Muscle of leg (tissue), 16 donors: ENCODE measurements at places on chromosomes 13 and 19. TPM values are rescaled to one million over a fixed set of nuclear protein-coding genes. Genes with fewer than 3 reads are reported as not detected.

GPATCH1 gene
- 7.8 TPM for total RNA-seq

ZNF208 gene
- total RNA-seq, result 0.35 TPM

SMIM44 gene
- not detected for total RNA-seq

KASH5 gene
- not detected for total RNA-seq

PPM1N gene
- total RNA-seq, result 0.18 TPM

MEIOSIN gene
- not detected for total RNA-seq

LMO7 gene
- total RNA-seq, result 145 TPM

GRCh38 chr19:46604781-46605355, 3.7 kb downstream of the CALM3 start:
- H3K27me3 ChIP-seq, result no peaks in the 10 kb centered on the region
- H3K4me1 ChIP-seq, result peaks cover 44% of the 10 kb centered on the region
- H3K36me3 ChIP-seq, result peaks cover 50% of the 10 kb centered on the region
- no peak overlapping the region for H3K4me3 ChIP-seq
- no peak overlapping the region for H3K27ac ChIP-seq

GRCh38 chr19:49912965-49913685, 15.9 kb upstream of the ATF5 start:
- no peak overlapping the region for H3K27ac ChIP-seq
- no peak for DNase-seq
- no peak overlapping the region for H3K4me3 ChIP-seq
- H3K4me1 ChIP-seq, result peaks cover 19% of the 10 kb centered on the region
- peaks cover 74% of the 10 kb centered on the region for H3K36me3 ChIP-seq

DNA sequence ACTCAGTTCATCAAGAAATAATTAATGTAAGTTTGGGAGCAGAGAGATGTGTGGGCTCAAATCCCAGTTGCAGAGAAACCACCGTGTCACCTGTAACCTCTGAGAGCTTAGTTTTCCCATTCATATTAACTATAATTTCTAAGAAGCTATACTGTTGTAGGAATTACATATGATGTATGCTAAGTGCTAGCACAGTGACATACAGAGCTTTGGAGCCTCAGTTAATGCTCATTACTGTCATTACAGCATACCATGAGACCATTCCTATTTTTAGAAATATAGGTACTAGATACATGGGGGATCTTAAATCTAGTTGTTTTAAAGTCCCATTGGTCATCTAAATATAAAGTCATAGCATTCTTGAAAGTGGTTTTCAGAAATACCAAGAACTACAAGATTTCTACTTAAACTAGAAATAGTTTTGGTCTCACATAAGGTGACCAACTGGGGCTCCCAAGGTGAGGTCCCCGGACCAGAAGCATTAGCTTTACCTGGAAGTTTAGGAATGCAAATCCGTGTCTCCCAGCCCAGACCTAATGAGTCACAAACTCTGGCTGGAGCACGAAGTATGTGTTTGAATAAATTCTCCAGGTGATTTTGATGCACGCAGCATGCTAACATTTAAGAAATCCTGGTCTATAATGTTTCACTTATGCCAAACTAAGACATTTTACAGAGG, 144.6 kb downstream of the LACC1 start:
- no peak overlapping the region for H3K4me3 ChIP-seq
- no peaks in the 10 kb centered on the region for H3K36me3 ChIP-seq
- H3K4me1 ChIP-seq, result no peaks in the 10 kb centered on the region

GRCh38 chr13:101416181-101417042, at the start of gene NALCN:
TSS of gene NALCN (minus strand) at chr13:101416508. CDS start at chr13:101399126, 17,382 bp downstream.
- no peaks in the 10 kb centered on the region for H3K36me3 ChIP-seq
- H3K4me3 ChIP-seq, result peak within 1 kb of the TSS; percentile 26
- H3K27me3 ChIP-seq, result peaks cover 23% of the 10 kb centered on the region
- peak; percentile 7 for DNase-seq
- H3K4me1 ChIP-seq, result no peaks in the 10 kb centered on the region

GRCh38 chr13:21894091-21894490, 223.2 kb downstream of the FGF9 start:
- no peak overlapping the region for H3K4me3 ChIP-seq
- no peak for DNase-seq
- no peaks in the 10 kb centered on the region for H3K27me3 ChIP-seq
- H3K27ac ChIP-seq, result no peak overlapping the region
- H3K4me1 ChIP-seq, result peaks cover 27% of the 10 kb centered on the region

DNA sequence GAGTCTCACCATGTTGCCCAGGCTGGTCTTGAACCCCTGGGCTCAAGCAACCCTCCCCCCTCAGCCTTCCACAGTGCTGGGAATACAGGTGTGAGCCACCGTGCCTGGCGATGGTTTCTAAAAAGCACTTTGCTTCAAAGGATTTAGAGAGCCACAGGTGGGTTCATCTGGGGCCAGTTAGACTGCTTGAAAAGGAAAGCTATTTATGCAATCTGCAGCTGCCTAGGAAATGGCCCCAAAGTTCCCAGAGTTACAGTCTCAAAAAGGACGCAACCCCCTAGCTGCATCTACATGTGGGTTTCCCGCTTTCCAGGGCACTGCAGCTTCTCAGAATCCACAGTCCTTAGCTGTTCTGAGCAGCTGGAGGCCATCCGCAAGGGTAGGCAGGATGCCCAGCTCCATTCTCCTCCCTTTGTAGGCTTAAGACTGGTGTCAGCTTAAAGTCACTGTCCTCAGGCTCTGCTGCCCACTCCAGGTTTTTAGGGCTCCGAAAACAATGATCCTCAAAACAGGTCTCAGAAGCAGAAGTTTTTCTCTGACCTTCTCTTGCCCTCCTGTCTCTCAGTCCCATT, 41.4 kb downstream of the ZNF823 start:
- H3K36me3 ChIP-seq, result no peaks in the 10 kb centered on the region
- DNase-seq, result no peak
- no peak overlapping the region for H3K4me3 ChIP-seq
- peaks cover 11% of the 10 kb centered on the region for H3K4me1 ChIP-seq

- H3K4me3 ChIP-seq, result no peak overlapping the region
- no peak overlapping the region for H3K27ac ChIP-seq
- H3K4me1 ChIP-seq, result peaks cover 9% of the 10 kb centered on the region
- peaks cover 26% of the 10 kb centered on the region for H3K27me3 ChIP-seq
- DNase-seq, result no peak
Observed at GRCh38 chr13:24683838-24684599, 3.8 kb downstream of the ATP12A start.

- H3K27ac ChIP-seq, result no peak overlapping the region
- peaks cover 45% of the 10 kb centered on the region for H3K36me3 ChIP-seq
- no peak for DNase-seq
- peaks cover 9% of the 10 kb centered on the region for H3K4me1 ChIP-seq
Observed at GRCh38 chr19:57359300-57359699, 4.1 kb upstream of the TRAPPC2B start.

DNA sequence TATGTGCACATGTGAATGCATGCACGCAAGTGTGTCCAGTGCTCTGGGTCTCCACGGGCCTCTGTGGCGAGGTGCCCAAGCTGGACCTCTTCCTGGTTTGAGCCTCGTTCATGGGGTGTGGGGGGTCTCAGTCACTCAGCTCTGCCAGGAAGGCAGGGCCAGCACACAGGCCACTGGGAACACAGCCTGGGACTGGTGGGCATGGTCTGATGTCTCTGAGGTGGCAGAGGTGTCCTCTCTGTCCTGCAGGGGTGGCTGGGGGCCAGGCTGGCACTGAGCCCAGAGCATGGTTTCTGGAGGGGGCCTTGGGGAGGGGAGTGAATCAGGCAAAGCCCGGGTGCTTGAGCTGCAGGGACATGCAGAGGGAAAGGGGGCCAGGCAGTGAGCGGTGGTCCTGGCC, 9.4 kb downstream of the LRP3 start:
- H3K36me3 ChIP-seq, result peaks cover 56% of the 10 kb centered on the region
- H3K4me3 ChIP-seq, result no peak overlapping the region
- H3K27ac ChIP-seq, result no peak overlapping the region
- H3K4me1 ChIP-seq, result peaks cover 11% of the 10 kb centered on the region
- no peaks in the 10 kb centered on the region for H3K27me3 ChIP-seq

DNA sequence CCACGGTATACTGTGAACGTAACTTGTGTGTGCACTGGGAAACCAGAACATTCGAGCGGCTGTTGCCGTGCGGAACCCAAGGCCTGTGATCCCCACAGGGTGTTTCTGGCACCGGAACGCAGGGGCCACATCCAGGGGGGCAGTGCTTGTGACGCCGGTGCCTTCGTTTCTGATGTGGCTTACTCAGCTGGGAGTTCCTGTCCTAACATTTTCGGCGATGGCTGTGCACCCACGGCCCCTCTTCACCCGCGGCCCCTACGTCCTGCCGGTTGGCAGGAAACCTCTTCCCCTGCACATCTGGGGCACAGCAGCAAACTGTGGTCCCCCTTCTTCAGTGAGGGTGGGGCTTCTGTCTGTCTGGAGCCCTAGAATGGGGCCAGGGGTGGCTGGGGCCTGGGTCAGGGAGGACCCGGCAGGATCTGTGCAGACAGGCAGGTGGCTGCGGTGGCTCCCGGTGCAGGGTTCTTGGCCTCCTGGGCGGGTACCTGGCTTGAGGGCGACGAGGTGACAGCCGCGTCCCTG, 26.2 kb downstream of the CSNK1G2 start:
- peaks cover 27% of the 10 kb centered on the region for H3K36me3 ChIP-seq
- peaks cover 5% of the 10 kb centered on the region for H3K4me1 ChIP-seq
- H3K27ac ChIP-seq, result no peak overlapping the region
- no peak for DNase-seq
- H3K27me3 ChIP-seq, result no peaks in the 10 kb centered on the region
- no peak overlapping the region for H3K4me3 ChIP-seq

GRCh38 chr13:74135326-74136083, 1.3 kb upstream of the KLF12 start:
- peak overlapping the region; percentile 93 for H3K27ac ChIP-seq
- peak; percentile 94 for DNase-seq
- no peaks in the 10 kb centered on the region for H3K36me3 ChIP-seq
- H3K4me1 ChIP-seq, result peaks cover 6% of the 10 kb centered on the region

DNA sequence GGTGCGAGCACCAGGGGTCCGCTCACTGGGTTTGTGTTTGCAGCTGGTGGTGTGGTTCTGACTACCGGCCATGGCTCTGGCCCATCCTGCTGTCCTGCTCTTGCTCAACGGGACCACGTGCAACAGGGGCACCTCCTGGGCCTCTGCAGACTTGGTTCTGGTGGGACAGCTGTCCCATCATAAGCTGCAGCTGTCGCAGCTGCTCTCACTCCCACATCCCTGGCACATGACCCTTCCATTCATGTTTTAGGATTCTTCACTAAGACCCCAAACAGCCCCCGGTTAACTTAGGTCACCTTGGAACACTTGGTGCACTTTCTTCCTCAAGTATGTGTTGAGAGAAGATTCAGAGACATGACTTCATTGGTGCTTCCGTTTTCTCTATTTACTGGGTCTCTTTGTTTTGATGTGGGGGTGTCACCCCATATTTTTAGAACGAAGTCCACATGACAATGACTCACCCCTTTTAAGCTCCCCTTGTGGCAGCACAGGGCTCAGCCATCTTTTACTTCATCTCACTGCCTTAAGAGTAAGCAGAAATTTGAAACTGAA, 68.4 kb upstream of the ARHGEF7 start:
- H3K4me3 ChIP-seq, result no peak overlapping the region
- no peaks in the 10 kb centered on the region for H3K36me3 ChIP-seq
- H3K27ac ChIP-seq, result peak overlapping the region; percentile 77
- H3K4me1 ChIP-seq, result peaks cover 40% of the 10 kb centered on the region
- DNase-seq, result peak; percentile 90
- H3K27me3 ChIP-seq, result no peaks in the 10 kb centered on the region

- no peak overlapping the region for H3K27ac ChIP-seq
- no peaks in the 10 kb centered on the region for H3K36me3 ChIP-seq
- no peak for DNase-seq
Observed at GRCh38 chr13:20387441-20387971, 138.2 kb downstream of the CRYL1 start.

GRCh38 chr19:34507414-34508067, 26.0 kb downstream of the WTIP start:
- H3K4me1 ChIP-seq, result no peaks in the 10 kb centered on the region
- H3K27me3 ChIP-seq, result no peaks in the 10 kb centered on the region
- no peaks in the 10 kb centered on the region for H3K36me3 ChIP-seq
- no peak for DNase-seq
- H3K4me3 ChIP-seq, result no peak overlapping the region

DNA sequence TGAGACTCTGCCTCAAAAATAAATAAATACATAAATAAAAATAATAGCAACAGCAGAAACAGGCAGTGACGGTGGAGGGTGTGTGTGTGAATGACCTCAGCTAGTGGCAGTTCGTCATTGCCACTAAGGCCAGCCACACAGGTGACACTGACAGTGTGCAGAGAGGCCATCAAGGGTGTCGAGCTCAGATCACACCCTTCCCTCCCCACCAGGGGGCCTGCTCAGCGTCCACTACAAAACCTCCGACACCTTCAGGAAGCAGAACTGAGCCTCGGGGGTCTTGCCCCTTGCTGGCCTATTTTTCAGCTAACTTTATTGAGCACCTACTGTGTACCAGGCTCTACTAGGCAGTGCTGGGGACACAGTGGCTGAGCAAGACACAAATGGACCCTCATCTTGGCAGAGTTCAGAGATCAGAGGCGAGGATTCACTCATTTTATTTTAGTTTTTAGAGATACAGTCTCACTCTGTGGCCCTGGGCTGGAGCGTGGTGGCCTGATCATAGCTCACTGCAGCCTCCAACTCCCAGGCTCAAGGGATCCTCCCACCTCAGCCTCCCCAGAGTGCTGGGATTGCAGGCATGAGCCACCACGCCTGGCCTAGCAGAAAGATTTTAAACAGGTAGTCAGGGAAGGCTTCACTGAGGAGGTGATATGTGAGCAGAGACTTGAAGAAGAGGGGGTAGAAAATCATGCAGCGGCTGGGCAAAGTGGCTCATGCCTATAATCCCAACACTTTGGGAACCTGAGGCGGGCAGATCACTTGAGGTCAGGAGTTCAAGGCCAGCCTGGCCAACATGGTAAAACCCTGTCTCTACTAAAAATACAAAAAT, 30.3 kb upstream of the SEMA6B start:
- no peak overlapping the region for H3K4me3 ChIP-seq
- H3K27ac ChIP-seq, result no peak overlapping the region
- peaks cover 34% of the 10 kb centered on the region for H3K4me1 ChIP-seq
- peaks cover 12% of the 10 kb centered on the region for H3K27me3 ChIP-seq

DNA sequence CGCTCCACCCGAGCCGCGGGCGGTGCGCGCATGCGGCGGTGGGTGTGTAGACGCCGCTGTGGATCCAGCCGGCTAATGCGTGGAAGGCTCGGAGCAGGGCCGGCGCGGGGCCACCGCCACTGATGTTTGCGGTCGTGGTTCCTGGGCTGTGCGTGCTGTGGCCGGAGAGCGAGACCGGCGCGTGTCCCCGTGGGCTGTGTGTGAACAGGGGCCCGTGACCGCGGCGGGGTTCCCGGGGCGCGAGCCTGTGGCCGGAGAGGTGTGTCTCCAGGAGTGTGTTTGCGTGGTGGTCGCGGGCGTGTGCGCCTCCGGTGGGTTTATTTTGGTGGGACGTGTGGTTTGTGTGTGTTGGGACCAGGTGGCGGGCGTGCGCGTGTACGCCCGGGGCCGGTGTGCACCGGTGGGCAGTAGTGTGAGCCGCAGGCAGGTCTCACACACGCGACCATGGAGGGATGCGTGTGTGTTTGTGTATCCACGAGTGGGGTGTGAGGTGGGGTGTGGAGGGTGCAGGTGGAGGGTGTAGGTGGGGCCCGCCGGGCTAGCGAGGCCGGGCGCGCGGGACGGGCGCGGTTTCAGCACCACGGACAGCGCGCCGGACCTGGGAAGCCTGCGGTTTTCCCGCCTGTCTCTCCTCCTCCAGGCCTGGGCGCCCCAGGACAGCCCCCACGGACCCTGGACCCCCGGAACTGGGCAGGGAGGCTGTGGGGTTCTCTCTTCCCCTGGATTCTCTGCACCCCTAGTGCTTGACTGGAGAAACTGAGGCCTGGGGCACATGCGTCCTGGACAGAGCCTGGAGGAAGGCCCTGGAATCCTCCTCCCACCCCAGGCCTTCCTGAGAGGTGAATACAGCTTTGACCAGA, 1.6 kb downstream of the HCN2 start:
- peak; percentile 47 for DNase-seq
- no peak overlapping the region for H3K27ac ChIP-seq
- peaks cover 15% of the 10 kb centered on the region for H3K4me1 ChIP-seq
- H3K27me3 ChIP-seq, result peaks cover 86% of the 10 kb centered on the region
- H3K4me3 ChIP-seq, result no peak overlapping the region
